ENCODE measurements at places on chromosomes 1 and 21.

GRCh38 chr1:162083273-162083672 lies 13.8 kb downstream of the NOS1AP start:
- no peak for DNase-seq

- no peak for DNase-seq
These were observed 19.9 kb upstream of the KCNJ6 start for GRCh38 chr21:37936010-37936785.

GRCh38 chr21:31874812-31875212 lies 2.0 kb downstream of the HUNK start:
- DNase-seq = no peak

DNA sequence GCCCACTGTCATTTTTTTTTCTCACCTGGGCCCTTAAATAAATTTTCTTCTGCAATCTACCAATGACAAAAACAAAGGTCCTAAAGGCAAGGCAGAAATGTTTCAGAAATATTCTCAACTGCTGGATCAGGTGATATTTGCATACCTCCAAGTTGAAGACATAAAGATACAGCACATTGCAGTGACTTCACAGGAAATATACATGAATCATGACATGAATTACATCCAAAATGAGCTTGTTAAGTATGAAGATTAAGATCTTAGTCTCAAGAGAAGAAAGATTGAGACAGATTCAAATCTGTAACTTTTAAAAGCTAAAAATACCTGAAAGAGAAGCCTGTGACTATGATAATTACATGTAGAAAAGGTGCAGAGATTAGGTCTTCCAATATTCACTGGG lies 207.8 kb downstream of the SIPA1L2 start:
- DNase-seq = no peak

DNA sequence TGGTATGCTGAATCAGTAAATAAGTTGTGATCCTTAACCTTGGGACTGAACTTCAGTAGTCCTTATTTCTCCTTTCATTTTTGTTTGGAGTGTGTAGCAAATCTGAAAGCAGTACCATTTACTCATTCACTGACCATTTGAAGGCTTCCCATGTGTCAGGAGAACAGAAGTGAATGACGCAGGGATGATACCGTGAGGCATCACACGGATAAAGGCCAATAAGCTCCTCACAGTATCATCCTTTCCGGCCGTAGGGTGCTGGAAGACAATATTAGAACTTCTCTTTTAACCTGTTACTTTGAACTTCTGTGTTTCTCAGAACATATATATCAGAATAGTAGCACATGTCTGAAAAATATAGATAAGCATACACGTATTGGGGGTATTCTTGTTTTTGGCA lies 21.3 kb downstream of the BACH1 start:
- DNase-seq = no peak

DNA sequence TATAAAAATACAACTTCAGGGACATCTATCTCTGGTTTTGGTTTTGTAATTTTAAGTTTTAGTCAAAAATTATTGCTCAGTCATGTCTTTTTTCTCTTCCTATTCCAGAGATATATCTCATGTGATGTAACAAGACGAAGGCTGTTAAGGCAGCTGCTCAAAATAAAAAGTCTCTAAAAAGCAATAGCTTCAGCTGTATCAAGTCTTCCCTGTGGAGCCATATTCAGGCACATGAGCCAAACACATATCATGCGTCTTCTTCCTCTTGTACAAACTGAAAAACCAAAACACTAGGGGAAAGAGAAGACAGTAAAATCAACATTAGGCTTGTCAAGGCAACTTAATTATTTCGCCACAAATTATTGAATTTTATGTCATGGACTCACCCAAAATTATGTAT lies 240.7 kb downstream of the NRIP1 start:
- DNase-seq = no peak

DNA sequence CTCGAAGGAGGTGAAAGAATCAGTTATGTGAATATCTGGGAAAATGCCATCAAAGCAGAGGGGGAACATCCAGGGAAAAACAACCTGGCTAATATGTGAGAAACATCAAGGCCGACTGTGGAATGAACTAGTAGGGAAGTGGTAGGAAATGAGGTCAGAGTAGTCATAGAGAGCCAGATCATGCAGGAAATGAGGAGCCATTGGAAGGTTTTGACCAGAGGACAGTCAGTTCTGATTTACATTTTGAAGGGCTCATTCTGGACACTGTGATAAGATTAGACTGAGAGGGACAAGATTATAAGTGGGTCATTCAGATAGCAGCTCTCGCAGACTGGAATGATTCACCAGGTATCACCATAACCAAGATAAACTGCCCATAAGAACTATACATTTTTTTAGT lies 63.7 kb downstream of the SYT14 start:
- no peak for DNase-seq

- no peak for DNase-seq
These were observed 9.4 kb downstream of the SELENON start for GRCh38 chr1:25809283-25809926.

DNA sequence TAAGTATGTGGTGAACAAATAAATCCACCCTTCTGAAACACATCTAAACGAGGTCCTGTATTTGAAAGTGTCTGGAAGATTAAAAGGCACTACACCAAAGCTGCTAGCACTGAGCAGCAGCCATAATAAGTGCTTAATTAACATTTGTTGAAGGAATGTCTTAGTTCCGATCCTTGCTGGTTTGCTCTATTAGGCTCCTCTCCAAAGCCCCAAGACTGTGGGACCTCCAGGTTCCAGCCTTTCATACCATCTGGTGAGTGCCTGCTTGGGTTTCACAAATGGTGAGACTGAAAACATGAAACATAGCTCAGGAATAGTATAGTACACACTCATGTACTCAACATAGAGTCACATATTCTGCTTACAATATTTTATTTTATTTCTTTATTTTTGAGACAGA lies 640 bp upstream of the CYP2J2 start:
- no peak for DNase-seq

DNA sequence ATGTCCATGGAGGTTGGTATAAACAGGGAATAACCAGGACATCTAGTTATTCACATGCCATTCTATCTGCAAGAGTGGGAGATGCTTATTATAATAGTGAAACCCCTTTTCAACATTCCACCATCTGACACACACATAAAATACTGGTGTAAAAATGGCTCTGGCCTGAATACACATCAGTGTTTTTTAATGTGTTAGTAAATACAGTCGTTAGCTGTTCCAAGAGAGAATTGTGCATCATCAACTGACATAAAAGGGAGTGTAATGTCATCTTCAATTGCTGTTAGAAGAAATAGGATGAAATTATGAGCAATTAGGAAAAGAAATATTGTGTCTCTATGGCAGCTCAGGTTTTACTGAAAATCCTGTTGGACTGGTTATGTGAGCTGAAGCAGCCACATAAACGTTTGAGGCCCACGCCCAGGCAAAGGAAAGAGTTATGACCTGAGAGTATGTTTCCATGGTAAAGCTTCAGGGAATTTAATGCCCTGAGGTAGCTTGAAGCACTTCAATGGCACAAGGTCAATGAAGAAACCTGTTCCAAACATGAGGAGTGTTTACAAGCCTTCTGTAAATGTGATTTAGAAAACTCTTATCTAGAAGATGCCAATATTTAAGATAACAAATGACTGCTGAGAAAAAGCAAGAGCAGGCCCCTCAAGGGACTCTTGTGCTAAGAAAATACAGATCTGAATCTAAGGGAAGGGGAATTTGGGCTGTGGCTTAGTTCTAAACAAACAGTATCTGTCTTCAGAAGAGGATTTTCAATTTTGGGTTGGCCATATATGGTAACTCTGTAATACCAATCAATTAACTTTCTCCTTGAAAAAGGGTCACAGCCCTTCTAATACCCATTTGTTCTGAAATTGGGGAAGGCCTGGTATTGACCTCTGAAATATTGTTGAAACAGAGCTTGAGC lies 384.3 kb downstream of the SEC16B start:
- DNase-seq = peak; percentile 19

GRCh38 chr1:212459656-212460055 lies 26.9 kb downstream of the NENF start:
- DNase-seq = no peak

DNA sequence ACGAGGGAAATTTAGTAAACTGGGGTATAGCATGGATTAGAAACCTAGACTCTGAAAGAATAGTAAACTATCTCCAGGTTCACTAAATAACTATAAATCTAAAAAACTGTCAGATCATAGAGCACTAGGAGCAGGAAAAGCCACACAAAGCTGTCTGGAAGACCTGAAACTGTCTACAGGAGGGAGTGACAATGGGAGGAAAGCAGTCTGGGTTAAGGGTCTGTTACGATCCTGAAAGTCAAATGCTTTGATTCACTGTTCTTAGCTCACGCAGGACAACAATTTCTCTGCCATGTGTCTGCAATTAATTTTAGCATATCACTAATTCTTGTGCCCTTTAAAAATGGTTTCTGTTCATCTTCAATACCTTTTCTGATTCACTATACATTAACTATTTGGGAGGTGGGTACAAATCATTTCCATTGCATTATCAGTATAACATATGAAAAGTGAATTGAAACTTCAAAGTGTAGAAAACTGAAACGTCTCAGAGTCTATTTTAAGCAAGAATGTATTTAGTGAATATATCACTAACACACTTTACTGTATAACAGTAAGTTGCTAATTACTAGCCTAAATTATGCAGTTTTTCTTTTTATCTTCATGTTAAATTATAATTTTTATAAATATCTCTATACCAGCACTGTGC lies 18.4 kb downstream of the CEP170 start:
- no peak for DNase-seq

GRCh38 chr1:58402444-58402843 lies 144.1 kb downstream of the OMA1 start:
- no peak for DNase-seq

Data from left lung (tissue), 14 donors.